GM19239 (cell line): ENCODE measurements at places on chromosomes 6 and 20.

GRCh38 chr6:132414761-132415160 lies 13.5 kb upstream of the MOXD1 start:
- no peak for DNase-seq

GRCh38 chr6:26394289-26394688 lies 7.8 kb upstream of the BTN3A1 start:
- DNase-seq = no peak

GRCh38 chr6:53731866-53732636 lies 62.8 kb upstream of the LRRC1 start:
- DNase-seq = no peak

DNA sequence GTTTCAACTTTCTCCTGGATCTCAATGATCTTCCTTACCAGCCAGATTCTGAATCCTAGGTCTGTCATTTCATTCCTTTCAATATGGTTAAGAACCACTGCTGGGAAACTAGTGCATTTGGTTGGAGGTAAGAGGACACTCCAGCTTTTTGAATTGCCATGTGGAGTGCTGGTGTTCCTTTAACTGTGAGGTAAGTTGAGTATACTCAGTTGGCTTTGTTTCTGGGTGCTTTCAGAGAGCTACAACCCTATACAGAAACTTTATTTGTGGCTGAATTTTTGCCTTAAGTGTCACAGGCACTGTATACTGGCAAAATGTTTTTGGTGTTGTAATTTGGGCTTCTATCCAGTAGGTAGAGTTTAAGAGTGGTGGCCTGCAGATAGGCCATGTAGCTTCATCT lies 175.8 kb downstream of the TBC1D32 start:
- no peak for DNase-seq

GRCh38 chr6:69973138-69973537 lies 106.8 kb downstream of the COL19A1 start:
- no peak for DNase-seq

DNA sequence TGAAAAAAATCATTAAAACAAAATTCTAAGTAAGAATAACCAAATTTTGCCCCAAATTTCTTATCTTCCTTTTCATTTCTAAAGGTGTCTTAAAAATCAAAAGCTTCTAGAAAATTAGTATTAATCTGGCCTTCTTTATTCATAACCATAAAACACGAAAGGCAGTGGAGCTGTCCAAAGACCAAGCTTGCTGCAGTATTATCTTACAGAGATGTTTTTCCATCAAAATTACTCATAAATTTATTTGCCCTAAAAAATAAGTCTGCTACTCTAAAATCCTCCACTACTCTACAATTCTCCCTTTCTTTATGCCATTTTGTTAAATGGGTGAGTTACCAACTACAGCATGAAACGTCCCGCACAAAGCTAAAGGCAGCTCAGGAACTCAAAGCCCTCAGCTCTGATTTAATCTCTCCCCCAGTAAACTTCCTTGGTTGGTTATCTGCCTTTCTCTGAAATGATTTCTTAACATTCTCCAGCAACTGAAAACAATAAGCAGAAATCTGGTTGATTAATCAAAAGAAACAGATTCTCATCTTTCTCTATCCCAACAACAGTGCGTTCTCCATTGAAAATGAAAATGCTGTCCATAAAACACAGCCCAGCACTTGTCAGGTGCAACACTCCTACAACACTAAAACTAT lies 2.1 kb downstream of the USP49 start:
- DNase-seq = no peak
